Ecto neural progenitor cell (in vitro differentiated cells): ENCODE measurements at places on chromosomes 12 and 14.

DNA sequence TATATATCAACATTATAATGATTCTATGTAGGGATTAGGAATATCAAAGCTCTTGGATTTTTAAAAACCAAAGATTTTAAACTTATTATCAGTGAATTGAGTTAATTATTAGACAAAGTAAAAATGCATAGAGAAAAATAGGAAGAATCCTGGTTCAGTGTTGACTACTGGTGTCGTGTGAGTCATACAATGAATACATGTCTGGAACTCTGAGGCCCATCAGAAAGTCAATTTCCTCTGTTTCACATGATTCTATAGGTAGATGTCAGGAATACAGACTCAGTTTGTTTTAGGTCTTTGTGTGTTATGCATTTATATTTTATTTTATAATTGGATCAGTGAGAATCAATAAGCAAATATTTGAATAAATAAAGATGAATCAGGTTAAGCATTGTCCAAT lies 84.5 kb upstream of the RTL1 start:
- DNase-seq, result no peak

DNA sequence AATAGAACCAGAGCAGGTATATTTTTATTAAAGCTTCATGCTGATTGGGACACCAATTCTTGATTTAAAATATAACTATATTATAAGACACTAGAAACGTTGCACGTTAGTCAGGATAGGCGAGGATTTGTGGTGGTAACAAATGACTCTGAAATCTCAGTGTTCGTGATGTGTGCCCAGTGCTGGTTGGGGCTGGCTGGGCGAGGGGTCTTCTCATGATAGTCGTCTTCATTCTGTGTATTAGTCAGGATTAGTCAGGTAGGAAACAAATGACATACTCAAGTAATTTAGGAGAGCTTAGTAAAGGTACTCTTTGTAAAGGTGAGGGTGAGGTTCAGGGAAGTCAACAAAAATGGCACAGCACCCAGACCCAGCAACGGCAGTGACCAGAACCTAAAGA lies 73.9 kb upstream of the HIF1A start:
- DNase-seq, result no peak

DNA sequence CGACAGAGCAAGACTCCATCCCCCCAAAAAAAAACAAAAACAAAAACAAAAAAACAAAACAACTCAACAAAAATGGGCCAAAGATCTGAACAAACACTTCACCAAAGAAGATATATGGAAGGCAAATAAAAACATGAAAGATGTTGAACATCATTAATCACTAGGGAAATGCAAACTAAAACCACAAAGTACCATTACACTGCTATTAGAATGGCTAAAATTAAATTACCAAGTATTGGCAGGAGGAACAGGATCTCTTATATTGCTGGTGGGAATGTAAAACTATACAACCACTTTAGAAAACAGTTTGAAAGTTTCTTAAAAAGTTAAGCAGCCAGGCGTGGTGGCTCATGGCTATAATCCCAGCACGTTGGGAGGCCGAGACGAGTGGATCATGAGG lies 12.9 kb downstream of the SOS2 start:
- no peak for DNase-seq

- no peak for DNase-seq
Measured at GRCh38 chr14:101398011-101398410, 163.3 kb upstream of the DIO3 start.

- DNase-seq, result no peak
Measured at GRCh38 chr12:131834798-131835615, 6.8 kb downstream of the MMP17 start.

GRCh38 chr12:6603095-6603567 lies 4.0 kb downstream of the CHD4 start:
- peak; percentile 58 for DNase-seq

- DNase-seq, result no peak
Measured at GRCh38 chr12:100391856-100392255, 35.0 kb downstream of the SLC17A8 start.

DNA sequence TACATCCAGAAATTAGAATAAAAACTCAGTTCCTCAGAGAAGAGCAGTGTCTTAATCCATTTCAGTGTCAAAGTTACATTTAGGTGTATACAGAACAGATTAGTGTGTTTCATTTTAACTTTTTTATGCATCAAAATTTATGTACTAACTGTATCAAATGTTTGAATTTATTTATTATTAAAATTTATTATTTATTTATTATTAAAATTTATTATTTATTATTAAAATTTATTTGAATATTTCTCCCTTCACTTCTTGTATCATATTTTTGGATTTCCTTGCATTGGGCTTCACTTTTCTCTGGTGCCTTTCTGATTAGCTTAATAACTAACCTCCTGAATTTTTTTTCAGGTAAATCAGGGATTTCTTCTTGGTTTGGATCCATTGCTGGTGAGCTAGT lies 2.3 kb upstream of the TAS2R14 start:
- no peak for DNase-seq

DNA sequence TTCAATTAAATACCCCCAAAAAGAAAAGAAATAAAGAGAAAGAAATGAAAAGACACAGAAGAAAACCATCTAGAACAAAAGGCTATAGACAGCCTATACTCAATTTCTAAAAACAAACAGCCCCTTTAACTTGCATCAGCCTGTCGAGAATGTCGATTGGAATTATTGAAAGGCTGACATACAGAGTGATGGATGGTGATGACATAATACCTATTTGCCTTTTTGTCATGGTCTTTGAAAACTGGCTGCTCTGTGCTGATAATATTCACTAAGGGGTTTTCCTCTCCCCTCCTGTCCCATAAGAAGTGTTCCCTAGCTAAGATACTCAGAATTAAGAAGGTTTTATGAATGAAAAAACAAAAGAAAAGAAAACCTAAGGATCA lies 393.7 kb downstream of the SOX5 start:
- DNase-seq, result no peak

DNA sequence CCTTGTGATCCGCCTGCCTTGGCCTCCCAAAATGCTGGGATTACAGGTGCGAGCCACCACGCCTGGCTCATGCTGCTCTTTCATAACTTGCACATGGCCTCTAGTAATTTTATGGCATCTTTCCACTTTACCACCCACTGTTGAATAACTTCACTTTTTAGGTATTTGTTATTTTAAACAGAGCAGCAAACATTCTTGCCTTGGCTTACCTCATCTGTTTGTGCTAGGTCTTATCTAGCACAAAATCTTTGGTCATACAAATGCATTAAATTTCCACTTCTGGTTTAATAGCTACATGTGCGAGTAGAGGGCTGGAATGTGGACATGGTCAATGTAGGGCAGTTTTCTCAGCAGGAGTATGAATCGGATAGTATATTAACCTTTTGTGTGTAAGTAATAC lies 38.8 kb upstream of the ATF7IP start:
- DNase-seq, result no peak

- no peak for DNase-seq
Measured at GRCh38 chr14:97107080-97107479, 309.9 kb downstream of the VRK1 start.

DNA sequence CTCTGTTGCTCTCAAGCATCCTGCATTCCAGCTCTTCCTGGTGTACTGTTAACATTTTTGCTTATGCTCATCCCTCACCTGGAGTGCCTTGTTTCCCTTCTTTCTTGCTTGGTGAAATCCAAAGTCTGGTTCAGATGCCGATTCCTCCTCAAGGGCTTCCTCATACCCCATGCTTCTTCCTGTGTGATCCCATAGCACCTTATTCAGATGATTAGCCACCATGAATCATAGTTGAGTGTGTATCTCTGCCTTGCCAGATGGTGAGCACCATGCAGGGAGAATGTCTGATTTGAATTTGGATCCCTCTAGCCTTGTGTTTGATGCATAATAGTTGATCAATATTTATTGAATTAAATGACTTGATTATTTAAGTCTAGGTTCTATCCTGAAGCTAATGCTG lies 39.4 kb upstream of the ANO4 start:
- DNase-seq, result no peak

DNA sequence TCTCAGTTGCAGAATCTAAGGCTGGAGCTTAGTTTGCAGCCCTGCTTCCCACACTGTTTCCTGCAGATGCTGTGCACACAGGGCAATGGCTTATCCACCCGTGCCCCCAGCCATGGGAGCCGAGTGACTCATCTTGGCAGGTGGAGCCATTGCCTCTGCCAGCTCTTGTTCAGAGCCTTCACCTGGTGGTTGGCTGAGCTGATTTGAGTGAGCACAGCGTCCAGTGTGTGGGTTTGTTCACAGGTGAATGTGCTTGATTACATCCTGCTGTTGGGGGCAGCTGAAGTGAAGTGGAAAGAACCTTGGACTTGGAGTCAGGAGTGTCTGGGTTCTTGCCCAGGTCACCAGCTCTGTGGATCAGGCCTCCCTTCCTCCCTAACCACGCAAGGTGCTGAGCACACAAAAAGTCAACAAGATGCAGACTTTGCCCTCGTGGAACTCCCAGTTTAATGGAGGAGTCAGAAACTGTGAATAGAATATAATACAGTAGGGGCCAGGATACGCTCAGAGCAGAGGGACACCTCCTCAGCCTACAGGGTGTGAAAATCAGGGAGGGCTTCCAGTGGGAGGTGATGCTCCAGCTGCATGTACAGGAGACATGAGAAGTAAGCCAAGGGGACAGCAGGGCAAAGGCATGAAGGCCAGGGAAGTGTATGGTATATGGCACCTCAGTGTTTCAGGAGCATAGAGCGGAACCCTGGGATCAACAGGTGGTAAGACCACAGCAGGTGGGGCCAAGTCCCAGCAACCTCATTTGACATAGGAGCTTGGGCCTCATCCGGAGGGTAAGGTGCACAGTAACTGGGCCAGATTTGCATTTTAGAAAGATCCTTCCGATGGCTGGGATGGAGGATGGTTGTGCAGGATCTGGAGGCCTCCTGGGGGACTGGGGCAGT lies 22.8 kb downstream of the JDP2 start:
- no peak for DNase-seq

DNA sequence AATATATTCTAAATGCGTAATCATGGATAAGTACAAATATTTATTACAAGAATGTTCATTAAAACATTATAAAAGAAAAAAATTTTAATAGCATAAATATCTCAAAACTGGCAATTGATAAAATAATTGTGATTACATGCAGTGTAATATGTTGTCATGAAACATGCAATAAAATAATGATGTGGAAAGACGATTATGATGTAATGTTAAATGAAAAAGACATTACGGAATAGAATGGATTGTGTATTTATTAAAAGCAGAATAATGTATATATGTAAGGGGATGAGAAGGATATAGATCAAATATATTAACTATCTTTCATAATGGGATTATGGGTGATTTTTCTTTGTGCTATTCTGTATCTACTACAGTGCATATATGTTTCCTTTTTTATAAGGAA lies 32.8 kb downstream of the NDUFA9 start:
- no peak for DNase-seq
